ENCODE measurements at places on chromosomes 5 and 9.
A peak's percentile ranks its signal among the peaks of the same experiment; 100 is the strongest.

GRCh38 chr9:136803551-136804508 lies 3.9 kb upstream of the RABL6 start:
- DNase-seq: no peak

GRCh38 chr9:92710368-92710767 lies 40.4 kb upstream of the IPPK start:
- no peak for DNase-seq

GRCh38 chr5:176408590-176408989 lies 7.7 kb downstream of the CLTB start:
- DNase-seq: no peak

DNA sequence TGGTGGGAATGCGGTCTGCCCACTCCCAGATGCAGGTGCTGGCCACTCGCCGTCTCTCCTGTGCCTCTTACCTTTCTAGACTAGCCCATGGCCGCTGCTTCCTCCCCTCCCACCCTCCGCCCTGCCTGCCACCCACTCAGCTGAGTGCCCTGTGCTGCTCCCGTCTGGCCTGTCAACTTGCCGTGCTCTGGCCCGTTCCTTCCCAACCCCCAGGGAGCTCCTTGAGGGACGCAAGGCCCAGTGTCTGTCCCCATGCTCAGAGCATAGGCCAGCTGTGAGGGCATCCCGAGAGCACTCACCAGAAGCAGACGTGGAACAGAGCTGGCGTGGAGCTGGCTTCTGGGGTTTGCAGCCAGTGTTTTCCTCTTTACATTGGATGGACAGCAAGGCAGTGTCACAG lies 20.2 kb downstream of the HNRNPH1 start:
- no peak for DNase-seq

- DNase-seq: no peak
Observed at GRCh38 chr5:102737805-102738469, 17.2 kb upstream of the PAM start.

DNA sequence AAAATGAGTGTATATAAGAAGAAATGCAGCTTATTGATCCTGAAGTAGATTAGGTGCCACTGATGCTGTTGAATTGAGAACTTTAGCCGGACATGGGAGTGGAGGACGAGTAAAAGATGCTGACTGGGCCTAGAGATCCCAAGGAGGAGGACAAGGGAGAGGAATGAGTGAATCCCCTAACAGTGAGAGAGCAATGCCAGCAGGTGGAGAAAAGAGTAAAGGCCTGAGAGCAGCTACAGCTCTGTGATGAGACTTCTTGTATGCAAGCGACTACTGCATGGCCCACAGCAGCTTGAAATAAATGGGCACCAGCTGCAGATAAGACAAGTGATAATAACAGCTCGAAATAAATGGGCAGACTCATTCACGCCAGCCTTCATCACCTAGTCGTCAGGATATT lies 44.5 kb upstream of the JMY start:
- DNase-seq: no peak

DNA sequence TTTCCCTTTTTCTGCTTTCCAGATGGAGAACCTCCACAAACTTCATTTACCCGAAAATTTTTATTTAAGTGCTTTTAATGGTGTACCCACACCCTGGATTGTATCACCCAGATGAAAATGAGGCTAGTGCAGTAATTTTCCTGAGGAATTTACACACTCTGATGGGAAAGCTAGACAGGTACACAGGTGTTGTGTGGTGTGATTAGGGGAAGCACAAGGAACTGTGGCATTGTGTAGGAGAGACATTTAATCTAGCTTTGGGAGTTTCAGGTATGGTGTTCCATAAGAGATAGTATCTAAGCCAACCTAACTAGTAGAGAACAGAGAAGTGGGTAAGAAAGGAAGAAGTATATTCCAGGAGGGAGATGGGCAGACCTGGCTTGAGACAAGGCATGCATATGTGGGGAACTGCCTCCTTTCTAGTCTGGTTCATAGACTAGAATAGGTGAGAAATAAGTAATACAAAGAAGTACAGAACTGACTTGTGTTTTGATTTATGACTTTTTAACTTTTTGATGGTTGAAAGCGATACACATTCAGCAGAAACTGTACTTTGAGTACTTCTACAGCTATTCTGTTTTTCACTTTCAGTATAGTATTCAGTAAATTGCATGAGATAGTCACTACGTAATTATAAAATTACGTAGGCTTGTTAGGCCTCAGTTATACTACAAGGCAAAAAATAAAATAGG lies 22.9 kb upstream of the ROPN1L start:
- DNase-seq: no peak

GRCh38 chr5:129857116-129857515 lies 47.1 kb upstream of the CHSY3 start:
- no peak for DNase-seq

GRCh38 chr5:119319401-119319800 lies 36.4 kb upstream of the TNFAIP8 start:
- no peak for DNase-seq

DNA sequence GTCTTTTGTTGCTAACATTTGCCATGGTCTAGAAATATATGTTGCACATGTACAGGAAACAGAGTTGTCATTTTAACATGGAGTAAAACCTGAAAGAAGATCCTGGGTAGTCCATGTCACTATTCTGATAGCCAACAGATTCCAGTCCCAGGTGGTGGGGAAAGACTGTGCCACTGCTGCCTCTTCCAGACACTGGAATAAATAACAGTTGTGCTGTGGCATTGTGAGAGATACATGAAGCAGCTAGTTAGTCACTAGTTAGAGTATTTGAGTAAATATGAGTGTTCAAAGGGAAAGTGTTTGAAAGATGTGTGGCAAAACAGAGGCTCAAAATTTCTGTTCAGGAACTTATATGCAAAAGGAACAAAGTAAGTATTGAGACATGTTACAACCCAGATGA lies 1408.3 kb downstream of the EFNA5 start:
- DNase-seq: no peak

GRCh38 chr9:108842610-108843295 lies 13.0 kb downstream of the ACTL7B start:
- no peak for DNase-seq

DNA sequence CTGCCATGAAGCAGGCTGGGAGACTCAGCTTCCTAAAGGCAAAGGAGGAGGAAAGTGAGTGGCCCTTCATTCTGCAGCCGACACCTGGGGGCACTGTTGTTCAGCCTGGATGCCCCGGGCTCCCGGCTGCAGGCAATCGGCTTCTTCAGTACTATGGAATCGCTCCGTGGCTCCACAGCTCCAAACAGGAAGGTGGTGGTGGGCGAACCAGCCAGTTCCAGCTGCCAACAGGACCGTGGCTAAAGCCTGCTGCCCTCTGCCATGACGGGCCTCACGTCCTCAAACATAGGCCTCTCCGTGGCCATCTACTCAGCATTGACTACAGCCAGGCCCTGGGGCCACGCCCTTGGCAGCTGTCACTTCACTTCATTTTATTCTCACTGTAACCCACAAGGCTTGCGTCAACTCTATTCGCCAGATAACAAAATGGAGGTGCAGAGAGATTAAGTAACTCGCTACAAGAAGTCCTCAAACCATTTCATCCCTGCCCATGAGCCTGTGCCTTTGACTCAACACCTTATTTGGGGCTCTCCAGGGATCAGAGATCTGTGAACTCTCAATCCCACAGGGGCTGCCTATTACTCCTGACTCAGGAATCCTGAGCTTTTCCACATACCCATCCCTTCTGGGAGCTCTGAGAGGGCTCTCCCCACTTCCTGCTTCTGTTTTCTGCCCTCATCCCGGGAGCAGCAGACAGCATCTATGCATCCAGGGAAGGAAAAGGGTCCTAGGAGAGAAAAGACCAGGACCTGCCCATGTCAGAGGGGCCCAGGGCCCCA lies 38.0 kb downstream of the PAX5 start:
- no peak for DNase-seq

GRCh38 chr5:172453986-172454357 lies 353 bp downstream of the SH3PXD2B start:
- DNase-seq: no peak

DNA sequence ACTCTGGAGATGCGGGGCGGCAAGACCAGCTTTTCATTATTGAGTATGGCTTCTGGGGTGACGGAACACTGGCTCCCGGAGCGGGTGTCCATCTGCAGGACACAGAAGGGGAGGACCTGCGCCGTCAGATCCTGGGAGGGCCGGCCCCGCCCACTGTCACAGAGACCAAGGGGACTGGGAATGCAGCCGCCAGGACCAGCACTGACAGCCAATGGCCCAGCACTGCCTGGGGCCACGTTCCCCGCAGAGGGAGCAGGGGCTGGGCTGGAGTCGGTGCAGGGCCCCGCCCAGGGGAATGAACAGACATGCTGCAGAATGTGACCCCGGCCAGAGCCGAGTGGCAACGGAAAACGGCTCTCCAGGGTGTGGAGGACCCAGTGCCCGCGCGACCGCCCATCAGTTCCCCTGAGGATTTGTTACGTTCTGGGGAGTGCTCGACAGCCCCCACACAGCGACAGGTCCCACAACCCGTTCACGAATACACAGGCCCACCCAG lies at the start of gene ZDHHC11:
ZDHHC11 (minus strand) TSS at position 476 of the 496 bp plus-strand sequence; CDS start at position 92, 384 bp downstream.
- DNase-seq: no peak

DNA sequence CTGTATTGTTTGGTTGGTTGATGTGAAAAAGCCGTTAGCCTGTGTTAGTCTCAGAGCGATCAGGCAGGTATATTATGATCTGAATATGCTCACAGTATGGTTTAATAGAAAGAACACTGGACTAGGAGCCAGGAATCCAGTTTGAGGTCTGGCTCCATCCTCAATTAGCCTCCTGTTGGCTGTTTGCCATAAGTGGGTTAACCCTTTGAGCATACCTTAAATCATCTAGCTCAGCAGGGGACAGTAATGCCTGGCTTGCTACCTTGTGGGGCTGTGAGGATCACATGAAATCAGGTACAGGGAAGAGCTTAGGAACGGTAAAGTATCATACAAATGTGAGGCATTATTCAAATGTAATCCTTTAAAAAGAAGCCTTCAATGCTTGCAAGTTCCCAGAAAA lies 104.7 kb downstream of the CMYA5 start:
- no peak for DNase-seq

GRCh38 chr9:115162946-115163345 lies 45.0 kb upstream of the TNC start:
- DNase-seq: no peak

DNA sequence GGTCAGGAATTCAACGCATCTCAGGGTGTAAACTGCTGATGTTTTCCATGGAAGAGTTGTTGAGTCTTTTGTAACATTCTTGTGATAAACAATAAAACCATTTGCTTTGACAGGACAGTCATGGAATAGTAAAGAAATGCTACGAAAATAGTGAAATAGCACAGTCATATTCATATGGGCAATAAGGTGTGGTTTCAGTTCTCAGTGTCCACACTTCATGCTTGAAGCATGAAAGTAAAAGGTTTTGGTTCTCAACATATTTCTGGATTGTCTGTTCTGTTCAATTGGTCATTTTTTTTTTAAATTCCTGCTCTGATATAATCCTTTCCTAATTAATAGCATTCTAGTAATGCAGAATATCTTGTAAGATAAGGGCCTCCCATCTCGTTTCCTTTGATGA lies 467.6 kb upstream of the ZNF608 start:
- no peak for DNase-seq

GRCh38 chr5:128586848-128587247 lies 48.8 kb upstream of the FBN2 start:
- no peak for DNase-seq

- no peak for DNase-seq
Observed at GRCh38 chr5:41412496-41412895, 97.9 kb downstream of the PLCXD3 start.

DNA sequence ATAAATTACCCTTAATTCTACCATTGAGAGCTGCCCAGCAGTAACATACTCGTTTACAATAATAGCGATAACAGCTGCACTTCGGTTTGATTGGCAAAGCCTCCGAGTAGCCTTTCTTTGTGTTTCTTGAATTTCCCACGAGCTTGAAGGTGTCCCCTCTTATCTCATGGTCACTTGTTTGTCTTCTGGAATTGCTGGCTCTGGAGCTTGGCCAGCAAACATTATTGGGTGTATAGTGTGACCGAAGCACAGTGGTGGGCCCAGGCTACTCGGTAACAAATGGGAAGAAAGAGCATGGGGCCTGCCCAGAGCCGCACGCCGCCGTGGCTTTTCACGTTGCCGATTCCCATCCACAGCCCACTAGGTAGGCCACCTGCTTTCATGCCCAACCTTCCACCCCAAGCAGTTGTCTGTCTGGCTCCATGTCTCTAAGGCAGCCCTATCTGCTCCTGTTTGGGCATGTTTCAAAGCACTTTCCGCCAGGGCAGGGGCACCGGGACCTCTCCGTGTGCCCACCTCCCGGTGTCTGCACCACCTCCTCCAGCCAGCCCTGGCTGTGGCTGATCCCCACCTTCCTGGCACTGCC lies 8.7 kb downstream of the STKLD1 start:
- DNase-seq: no peak

- DNase-seq: no peak
Observed at GRCh38 chr5:16784843-16785791, 151.0 kb downstream of the MYO10 start.

DNA sequence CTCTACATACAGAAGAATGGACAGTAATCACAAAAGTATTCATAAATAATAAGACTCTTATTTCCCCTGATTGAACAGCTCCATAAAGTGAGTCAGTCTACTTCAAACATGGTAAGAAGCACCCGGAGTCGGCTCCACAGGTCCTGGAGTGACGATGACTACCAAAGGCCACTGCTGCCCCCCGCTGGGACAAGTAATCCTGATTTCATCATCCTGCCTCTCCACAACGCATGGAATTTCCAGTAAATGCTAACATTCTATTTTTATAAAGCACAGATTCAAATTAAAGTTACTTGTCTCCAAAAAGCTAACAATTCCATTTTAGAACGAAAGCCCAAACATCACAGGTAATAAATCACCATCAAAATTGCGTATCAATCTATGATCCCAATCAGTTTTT lies 16.2 kb downstream of the ATPSCKMT start:
- DNase-seq: no peak

GRCh38 chr9:129597355-129598088 lies 23.4 kb downstream of the C9orf50 start:
- DNase-seq: no peak

DNA sequence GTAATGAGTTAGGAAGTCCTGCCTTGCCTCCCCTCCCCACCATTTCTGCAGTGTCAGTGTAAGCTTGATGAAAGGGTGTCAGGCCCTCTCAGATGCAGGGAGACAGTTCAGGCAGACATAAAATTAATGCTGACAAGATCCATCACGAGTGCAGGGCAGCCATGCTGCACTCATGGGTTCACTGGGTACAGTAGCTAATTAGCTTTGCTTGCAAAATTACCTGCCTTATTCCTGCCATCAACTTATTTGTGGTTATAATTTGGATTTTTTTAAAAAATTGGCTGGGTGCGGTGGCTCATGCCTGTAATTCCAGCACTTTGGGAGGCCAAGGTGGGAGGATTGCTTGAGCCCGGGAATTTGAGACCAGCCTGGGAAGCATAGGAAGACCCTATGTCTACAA lies 17.9 kb downstream of the GALNT12 start:
- DNase-seq: no peak

GRCh38 chr5:73796164-73797131 lies 170.5 kb downstream of the ARHGEF28 start:
- DNase-seq: no peak

GRCh38 chr5:150674341-150674821 lies 13.3 kb downstream of the MYOZ3 start:
- no peak for DNase-seq

- no peak for DNase-seq
Observed at GRCh38 chr9:3578786-3579185, 53.0 kb upstream of the RFX3 start.

- no peak for DNase-seq
Observed at GRCh38 chr9:93761822-93762221, 185.4 kb downstream of the PHF2 start.

- peak; percentile 65 for DNase-seq
Observed at GRCh38 chr9:71909887-71910649, 925 bp downstream of the ABHD17B start.

- no peak for DNase-seq
Observed at GRCh38 chr9:131046093-131046380, 37.1 kb downstream of the LAMC3 start.

- DNase-seq: no peak
Observed at GRCh38 chr9:36718612-36719011, 145.9 kb downstream of the MELK start.
